ENCODE measurements at places on chromosomes 7 and 10. TPM values are rescaled to one million over a fixed set of nuclear protein-coding genes. Genes with fewer than 3 reads are reported as not detected.

DNA sequence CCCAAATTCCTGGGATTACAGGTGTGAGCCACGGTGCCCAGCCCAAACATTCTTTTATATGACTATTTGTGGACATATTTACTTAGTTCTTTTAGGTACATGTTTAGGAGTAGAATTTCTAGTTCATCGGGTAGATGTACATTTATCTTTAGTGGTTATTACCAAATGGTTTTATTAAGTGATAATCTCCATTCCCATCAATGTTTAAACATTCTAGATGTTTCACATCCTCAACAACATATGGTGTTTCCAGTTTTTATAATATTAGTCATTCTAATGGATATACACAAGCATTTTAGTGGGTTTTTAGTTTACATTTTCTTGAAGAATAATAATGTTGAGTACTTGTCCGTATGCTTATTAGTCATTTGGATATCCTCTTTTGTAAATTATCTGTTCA lies 131.7 kb downstream of the RTKN2 start:
- no peak overlapping the region for H3K27ac ChIP-seq
- H3K4me3 ChIP-seq: no peak overlapping the region
- no peaks in the 10 kb centered on the region for H3K27me3 ChIP-seq
- no peaks in the 10 kb centered on the region for H3K4me1 ChIP-seq

DNA sequence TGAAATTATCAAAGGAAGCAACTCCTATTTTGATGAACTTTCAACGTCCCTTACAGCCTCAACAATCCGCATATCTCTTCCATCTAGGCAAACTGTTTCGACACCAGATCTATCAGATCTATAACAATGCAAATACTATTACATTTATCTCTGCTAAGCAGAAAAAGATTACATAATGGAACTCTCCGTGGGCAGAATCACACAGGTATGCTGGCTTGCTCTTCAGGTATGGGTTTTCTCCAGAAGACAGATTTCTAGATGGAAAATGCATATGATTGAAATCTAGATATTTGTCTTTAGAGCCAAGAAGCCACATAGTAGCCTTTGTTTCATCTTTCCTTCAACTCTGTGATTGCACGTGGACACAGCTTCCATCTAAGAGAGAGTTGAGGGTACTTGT lies 38.6 kb downstream of the ADAM12 start:
- peaks cover 9% of the 10 kb centered on the region for H3K4me1 ChIP-seq
- no peaks in the 10 kb centered on the region for H3K36me3 ChIP-seq
- no peak for DNase-seq

DNA sequence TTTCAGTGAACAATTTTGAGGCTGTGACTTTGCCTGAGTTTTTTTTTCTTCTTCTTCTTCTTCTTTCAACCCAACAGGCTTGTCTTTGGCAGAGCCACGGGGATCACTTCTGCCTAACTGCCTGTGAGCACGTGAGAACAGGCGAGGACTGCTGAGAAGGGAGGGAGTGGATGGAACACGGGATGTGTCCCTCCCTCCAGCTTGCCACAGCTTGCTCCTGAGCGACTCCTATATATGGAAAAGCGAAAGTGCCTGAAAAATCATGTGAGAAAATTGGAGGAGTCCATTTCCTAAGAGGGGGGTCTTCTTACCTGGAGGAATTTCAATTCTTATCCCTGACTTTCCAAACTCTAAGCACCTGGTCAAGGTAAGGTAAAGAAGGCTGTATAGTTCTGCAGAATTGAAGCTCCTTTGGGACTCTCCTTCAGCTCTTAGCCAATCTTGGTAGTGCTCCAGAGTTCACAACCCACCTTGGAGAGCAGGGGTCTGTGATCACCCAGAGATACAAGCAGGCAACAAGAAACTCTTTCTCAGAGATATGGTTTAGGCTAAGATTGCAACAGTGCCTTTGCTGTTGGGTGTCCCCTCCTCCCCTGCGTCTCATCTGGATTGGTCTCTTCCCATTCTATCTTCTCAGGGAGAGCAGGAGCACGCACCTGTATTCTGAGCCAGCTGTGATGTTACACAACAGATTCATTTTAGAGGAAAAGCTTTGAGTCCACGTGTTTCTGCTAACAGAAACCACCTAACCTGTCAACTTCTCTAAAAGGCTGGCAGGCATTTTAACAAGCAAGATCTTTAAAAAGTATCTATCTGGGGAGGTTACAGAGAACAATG lies at the start of gene MAT1A:
Gene MAT1A (minus strand): TSS at position 208 of the 837 bp plus-strand sequence. CDS start 235 bp downstream, outside the sequence.
- no peaks in the 10 kb centered on the region for H3K36me3 ChIP-seq
- no peaks in the 10 kb centered on the region for H3K4me1 ChIP-seq
- H3K27ac ChIP-seq: no peak within 1 kb of the TSS
- no peak within 1 kb of the TSS for H3K4me3 ChIP-seq
- H3K27me3 ChIP-seq: no peaks in the 10 kb centered on the region

- no peaks in the 10 kb centered on the region for H3K4me1 ChIP-seq
- no peak overlapping the region for H3K4me3 ChIP-seq
- H3K36me3 ChIP-seq: no peaks in the 10 kb centered on the region
- H3K27me3 ChIP-seq: no peaks in the 10 kb centered on the region
Measured at GRCh38 chr7:23696916-23697441, 13.0 kb upstream of the STK31 start.

- no peaks in the 10 kb centered on the region for H3K4me1 ChIP-seq
- no peak overlapping the region for H3K27ac ChIP-seq
- no peaks in the 10 kb centered on the region for H3K27me3 ChIP-seq
- H3K36me3 ChIP-seq: no peaks in the 10 kb centered on the region
- peak; percentile 82 for DNase-seq
Measured at GRCh38 chr10:49645871-49646870, 32.3 kb downstream of the CHAT start.

- no peaks in the 10 kb centered on the region for H3K36me3 ChIP-seq
- H3K27me3 ChIP-seq: no peaks in the 10 kb centered on the region
- peaks cover 18% of the 10 kb centered on the region for H3K4me1 ChIP-seq
- no peak overlapping the region for H3K4me3 ChIP-seq
- no peak overlapping the region for H3K27ac ChIP-seq
Measured at GRCh38 chr7:82049442-82049841, 279.6 kb upstream of the HGF start.

DNA sequence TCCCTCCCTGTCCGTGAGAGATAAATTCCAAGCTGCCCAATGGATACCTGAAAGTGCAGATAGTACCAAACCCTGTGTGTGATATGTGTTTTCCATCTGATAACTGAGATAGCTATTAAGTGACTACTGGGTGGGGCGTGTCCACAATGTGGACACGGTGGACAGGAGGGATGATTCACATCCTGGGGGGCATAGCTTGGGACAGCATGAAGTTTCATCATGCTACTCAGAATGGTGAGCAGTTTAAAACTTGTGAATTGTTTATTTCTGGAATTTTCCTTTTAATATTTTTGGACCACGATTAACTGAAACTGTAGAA lies 158.6 kb downstream of the CREB5 start:
- H3K4me3 ChIP-seq: no peak overlapping the region
- no peaks in the 10 kb centered on the region for H3K36me3 ChIP-seq
- H3K4me1 ChIP-seq: peaks cover 18% of the 10 kb centered on the region
- no peak overlapping the region for H3K27ac ChIP-seq
- no peak for DNase-seq

DNA sequence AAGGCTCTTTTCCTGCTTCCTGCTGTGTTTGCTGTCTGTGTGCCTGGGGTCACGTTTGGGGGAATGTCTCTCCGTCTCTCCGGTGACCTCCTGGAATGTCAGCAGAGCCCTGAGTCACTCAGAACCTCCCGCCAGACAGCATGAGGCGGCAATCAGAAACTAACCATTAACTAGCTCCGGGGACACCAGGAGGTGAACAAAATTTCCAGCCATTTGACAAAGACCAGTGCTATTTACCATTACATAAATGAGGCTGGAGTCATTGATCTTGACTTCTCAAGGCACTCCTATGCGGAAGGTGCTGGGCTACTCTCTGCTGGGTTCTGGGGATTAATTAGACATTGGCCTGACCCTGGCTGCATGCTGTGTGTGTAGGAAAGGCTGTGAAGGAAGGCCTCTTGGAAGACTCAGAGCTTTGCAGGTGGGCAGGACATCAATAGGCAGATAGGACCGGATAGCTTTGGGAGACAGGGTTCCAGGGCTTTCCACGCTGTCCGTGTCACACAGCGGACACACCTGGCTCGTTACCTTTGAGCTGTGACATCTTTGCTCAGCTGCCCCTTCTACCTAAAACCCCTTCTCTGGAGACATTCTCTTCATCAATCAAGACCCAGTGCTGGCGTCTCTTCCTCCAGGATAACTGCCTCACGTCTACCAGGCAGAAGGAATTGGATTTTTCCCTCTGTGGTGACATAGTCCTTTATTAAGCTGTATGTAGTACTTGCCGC lies 77.0 kb downstream of the PFKFB3 start:
- H3K27me3 ChIP-seq: no peaks in the 10 kb centered on the region
- peaks cover 11% of the 10 kb centered on the region for H3K4me1 ChIP-seq
- no peak for DNase-seq
- no peak overlapping the region for H3K27ac ChIP-seq
- no peaks in the 10 kb centered on the region for H3K36me3 ChIP-seq

- peak overlapping the region; percentile 63 for H3K27ac ChIP-seq
- H3K36me3 ChIP-seq: no peaks in the 10 kb centered on the region
- H3K27me3 ChIP-seq: no peaks in the 10 kb centered on the region
- no peak overlapping the region for H3K4me3 ChIP-seq
Measured at GRCh38 chr10:70295321-70295720, 11.5 kb upstream of the NPFFR1 start.

GRCh38 chr10:117131376-117132327 lies 6.4 kb downstream of the VAX1 start:
- no peaks in the 10 kb centered on the region for H3K36me3 ChIP-seq
- DNase-seq: no peak
- H3K27ac ChIP-seq: no peak overlapping the region
- peaks cover 26% of the 10 kb centered on the region for H3K4me1 ChIP-seq
- peaks cover 10% of the 10 kb centered on the region for H3K27me3 ChIP-seq

DNA sequence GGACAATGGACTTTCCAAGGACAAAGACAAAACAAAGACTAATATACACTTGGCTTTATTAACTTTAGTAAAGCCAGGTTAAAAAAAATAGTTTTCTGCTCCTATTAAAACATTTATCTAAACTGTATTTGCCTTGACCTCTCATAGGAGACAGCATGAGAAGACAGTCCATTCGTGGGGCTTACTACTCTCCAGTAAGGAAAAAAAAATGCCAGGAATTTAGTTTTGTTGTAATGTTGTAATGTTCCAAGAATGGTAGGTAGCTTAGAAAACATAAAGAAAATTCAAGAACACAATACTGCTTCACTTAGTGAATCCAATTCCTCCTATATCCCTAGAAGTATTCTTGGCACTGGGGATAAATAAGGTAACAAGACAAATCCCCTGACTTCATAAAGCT lies 81.7 kb downstream of the KMT2C start:
- no peak overlapping the region for H3K4me3 ChIP-seq
- no peak overlapping the region for H3K27ac ChIP-seq
- DNase-seq: no peak

DNA sequence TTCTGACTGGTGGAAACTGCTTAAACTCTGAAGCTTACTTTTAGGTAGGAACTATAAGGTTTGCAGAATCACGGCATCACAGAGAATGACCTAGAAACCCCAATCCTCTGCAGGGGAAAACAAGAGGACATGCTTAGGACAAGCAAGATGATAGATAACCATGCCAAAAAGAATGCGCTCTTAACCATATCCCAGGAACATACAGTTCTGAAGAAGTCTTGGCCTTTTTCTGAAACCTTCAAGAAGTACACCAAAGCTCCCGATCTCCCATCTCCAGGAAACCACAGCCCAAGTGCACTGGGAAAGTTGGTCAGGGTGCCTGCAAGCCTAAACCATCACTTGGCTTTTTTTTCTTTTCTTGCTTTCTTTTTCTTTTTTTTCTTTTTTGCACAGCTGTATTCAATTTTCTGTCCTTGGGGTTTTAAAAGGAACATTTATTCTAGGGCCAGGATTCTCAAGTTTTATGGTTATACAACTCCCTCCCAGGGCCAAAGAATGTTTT lies 12.2 kb upstream of the SVIL start:
- H3K4me1 ChIP-seq: peaks cover 62% of the 10 kb centered on the region
- peak overlapping the region; percentile 73 for H3K27ac ChIP-seq
- H3K4me3 ChIP-seq: no peak overlapping the region
- DNase-seq: no peak
- H3K27me3 ChIP-seq: no peaks in the 10 kb centered on the region

- H3K27ac ChIP-seq: peak overlapping the region; percentile 67
- no peaks in the 10 kb centered on the region for H3K36me3 ChIP-seq
- H3K27me3 ChIP-seq: no peaks in the 10 kb centered on the region
- peaks cover 33% of the 10 kb centered on the region for H3K4me1 ChIP-seq
Measured at GRCh38 chr7:87317691-87318245, 27.7 kb upstream of the CROT start.

GRCh38 chr7:17490825-17491224 lies 192.4 kb downstream of the AHR start:
- no peaks in the 10 kb centered on the region for H3K27me3 ChIP-seq
- H3K27ac ChIP-seq: no peak overlapping the region
- H3K36me3 ChIP-seq: no peaks in the 10 kb centered on the region
- no peaks in the 10 kb centered on the region for H3K4me1 ChIP-seq
- DNase-seq: no peak

GRCh38 chr7:50303335-50304128 lies 984 bp upstream of the IKZF1 start:
- no peaks in the 10 kb centered on the region for H3K27me3 ChIP-seq
- H3K36me3 ChIP-seq: no peaks in the 10 kb centered on the region

DNA sequence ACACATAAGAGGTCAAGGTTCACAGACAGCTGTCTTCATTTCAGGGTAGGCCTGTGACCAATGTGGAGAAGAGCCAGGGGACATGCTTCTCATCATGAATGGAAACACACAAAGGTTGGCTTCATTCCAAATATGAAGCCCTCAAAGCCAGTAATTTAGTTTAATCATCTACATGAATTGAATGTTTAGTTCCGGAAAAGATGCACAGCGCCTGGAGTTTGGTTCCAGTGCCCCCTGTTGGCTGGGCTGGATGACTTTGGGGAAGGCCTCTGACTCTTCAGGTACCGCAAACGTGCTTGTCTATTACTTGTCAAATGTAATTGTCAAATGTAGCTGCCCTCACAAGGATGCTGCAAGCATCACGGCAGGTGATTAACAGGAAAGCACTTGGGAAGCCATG lies 130.7 kb downstream of the ADRA2A start:
- no peak overlapping the region for H3K27ac ChIP-seq
- no peak for DNase-seq
- H3K27me3 ChIP-seq: no peaks in the 10 kb centered on the region
- no peak overlapping the region for H3K4me3 ChIP-seq

- H3K27me3 ChIP-seq: no peaks in the 10 kb centered on the region
- DNase-seq: no peak
- no peak overlapping the region for H3K27ac ChIP-seq
- H3K4me1 ChIP-seq: peaks cover 12% of the 10 kb centered on the region
Measured at GRCh38 chr7:51142741-51143385, 173.7 kb downstream of the COBL start.

AKR1C2 gene
- 104 TPM for total RNA-seq

FZD8 gene
- 7.6 TPM for total RNA-seq

THNSL1 gene
- 2.0 TPM for total RNA-seq

FAM20C gene
- total RNA-seq: 22.1 TPM

PRSS37 gene
- not detected for total RNA-seq

PDE6C gene
- total RNA-seq: not detected

VSTM4 gene
- 14.0 TPM for total RNA-seq

MKI67 gene
- 11.5 TPM for total RNA-seq

HTR5A gene
- total RNA-seq: not detected

CCL24 gene
- not detected for total RNA-seq

GIMAP7 gene
- 16.0 TPM for total RNA-seq

RRP12 gene
- total RNA-seq: 32.7 TPM

ASL gene
- 24.6 TPM for total RNA-seq

SPDYE9 gene
- not detected for total RNA-seq

NCF1 gene
- total RNA-seq: not detected

ZCCHC24 gene
- 57.0 TPM for total RNA-seq
